ENCODE measurements at places on chromosomes 6 and 20. TPM values are rescaled to one million over a fixed set of nuclear protein-coding genes. Genes with fewer than 3 reads are reported as not detected.

TOMM6 gene
- total RNA-seq = 284 TPM

VSX1 gene
- not detected for total RNA-seq

GPR63 gene
- 0.70 TPM for total RNA-seq

BPI gene
- total RNA-seq = not detected

OXT gene
- not detected for total RNA-seq

TUBB1 gene
- total RNA-seq = not detected

SLC52A3 gene
- total RNA-seq = not detected

SPATS1 gene
- not detected for total RNA-seq

GABRR2 gene
- total RNA-seq = 1.0 TPM

PRICKLE4 gene
- total RNA-seq = not detected

FOXA2 gene
- not detected for total RNA-seq

FLRT3 gene
- not detected for total RNA-seq

OPRM1 gene
- total RNA-seq = not detected

FAXC gene
- total RNA-seq = not detected

WFDC10B gene
- total RNA-seq = not detected

ZNF322 gene
- 18.0 TPM for total RNA-seq

TMEM14A gene
- total RNA-seq = 12.0 TPM

HMGA1 gene
- 556 TPM for total RNA-seq

PXMP4 gene
- total RNA-seq = 9.3 TPM

HLA-DRB1 gene
- total RNA-seq = 117 TPM

RSPO4 gene
- not detected for total RNA-seq

STMN3 gene
- 3.2 TPM for total RNA-seq

KCNQ2 gene
- not detected for total RNA-seq

KIF25 gene
- not detected for total RNA-seq

MDFI gene
- not detected for total RNA-seq

LY6G6C gene
- not detected for total RNA-seq

USP49 gene
- 8.2 TPM for total RNA-seq

RNF182 gene
- not detected for total RNA-seq

NOX3 gene
- not detected for total RNA-seq

SLC22A7 gene
- not detected for total RNA-seq

BMP2 gene
- 0.11 TPM for total RNA-seq

XKR7 gene
- total RNA-seq = not detected

SLC24A3 gene
- not detected for total RNA-seq

MYBL2 gene
- 62.0 TPM for total RNA-seq

ASIP gene
- not detected for total RNA-seq

GINS1 gene
- total RNA-seq = 17.6 TPM

ARMC2 gene
- total RNA-seq = 0.83 TPM

GSTA2 gene
- not detected for total RNA-seq

TMEM217 gene
- total RNA-seq = 23.5 TPM

FAM209B gene
- 1.7 TPM for total RNA-seq

EYS gene
- total RNA-seq = not detected

SRMS gene
- not detected for total RNA-seq

TSPO2 gene
- not detected for total RNA-seq
